ENCODE measurements at places on chromosomes 7 and 10.

DNA sequence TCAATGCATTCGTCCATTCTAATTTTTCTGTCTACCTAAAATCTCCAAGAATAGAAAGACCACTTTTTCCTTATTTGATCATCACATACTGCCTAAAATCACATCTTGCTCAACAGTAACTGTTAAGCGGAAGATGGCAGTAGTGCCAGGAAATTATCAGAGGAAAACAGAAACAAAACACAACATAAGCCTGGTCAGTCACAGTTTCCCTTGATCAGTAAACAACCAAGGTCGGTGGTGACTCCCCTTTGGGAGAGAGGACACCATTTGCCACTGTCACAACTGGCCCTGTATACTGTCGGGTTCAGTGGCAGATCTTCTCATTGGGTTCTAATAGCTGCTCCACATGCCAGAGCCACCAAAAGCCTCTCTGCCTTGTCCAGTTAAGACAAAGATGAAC lies 106.6 kb downstream of the PLXNA4 start:
- no peak for DNase-seq

- DNase-seq = no peak
These were observed 60.1 kb upstream of the PPP2R2D start for GRCh38 chr10:131840788-131841118.

DNA sequence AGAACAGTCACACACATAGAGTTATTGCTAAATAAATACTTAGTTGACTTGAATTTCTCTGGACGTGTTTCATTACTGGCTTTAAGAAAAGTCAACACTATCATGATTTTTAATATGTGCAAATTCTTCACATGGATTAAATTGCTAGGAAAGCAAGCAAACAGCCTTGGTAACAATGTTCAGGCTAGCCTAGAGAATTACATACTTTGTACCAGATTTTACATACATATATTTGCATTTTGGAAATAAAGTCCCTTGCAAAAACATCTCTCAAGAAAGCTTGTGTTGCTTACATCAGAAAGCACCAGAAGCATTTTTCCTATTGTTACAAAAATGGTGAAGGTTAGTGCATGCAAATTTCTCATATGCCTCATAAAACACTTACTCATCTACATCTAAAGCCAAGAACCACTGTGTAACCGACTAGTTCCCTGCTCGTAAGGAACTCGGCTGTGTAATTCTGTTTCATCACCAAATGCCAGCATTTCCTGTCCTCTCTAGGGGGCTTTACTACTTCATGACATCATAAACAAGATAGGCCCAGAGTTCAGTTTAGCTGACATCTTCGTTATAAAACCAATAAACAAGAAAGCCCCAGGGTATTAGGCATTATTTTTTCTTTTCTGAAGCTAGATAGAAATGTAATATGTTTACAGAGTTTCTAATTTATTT lies 87.8 kb downstream of the CFAP58 start:
- DNase-seq = no peak

DNA sequence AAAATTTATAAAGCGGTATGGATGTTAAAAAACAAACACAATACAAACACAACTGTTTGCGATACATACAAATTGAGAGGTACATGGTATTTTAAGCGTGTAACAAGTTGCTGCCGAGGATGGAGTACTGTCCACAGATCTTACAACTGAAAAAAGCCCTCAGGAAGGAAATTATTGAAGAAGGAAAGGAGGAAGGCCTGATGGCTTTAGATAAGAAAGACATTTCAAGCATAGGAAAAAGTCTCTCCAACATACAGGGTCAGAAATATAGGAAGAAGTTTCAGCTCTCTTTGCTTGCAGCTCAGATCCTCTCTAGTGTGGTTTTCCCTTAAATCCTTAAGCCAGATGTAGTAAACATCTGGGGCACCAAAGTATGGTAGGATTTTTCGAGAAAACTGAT lies 25.0 kb downstream of the RBM28 start:
- no peak for DNase-seq

DNA sequence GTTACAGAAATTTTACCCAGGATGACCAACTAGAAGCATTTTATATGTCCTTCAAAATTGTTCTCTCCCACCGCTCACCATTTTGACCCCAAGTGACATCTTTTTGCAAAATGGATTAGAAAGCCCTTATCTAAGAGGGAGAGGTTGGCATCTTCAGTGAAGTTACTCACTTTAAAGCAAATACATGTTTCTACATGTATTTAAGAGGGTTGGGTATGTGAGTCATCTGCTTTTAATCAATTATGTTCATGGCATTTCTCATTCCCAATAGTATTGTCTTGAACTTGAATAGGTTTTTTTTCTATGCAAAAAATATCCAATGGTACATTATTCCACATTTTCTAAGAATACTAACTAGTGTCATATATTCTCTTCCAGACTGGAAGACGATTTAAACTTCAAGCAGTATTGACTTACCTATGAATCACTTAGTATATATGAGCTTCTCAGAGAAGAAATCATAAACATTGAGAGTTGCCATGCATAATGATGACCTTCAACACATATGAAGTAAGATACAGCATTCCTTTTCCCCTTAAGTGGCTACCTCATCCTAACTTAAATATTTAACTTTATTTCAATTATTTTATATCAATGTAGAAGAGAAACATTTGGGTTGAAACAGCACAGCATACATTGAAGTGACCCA lies 132.8 kb downstream of the POLR1F start:
- DNase-seq = no peak

DNA sequence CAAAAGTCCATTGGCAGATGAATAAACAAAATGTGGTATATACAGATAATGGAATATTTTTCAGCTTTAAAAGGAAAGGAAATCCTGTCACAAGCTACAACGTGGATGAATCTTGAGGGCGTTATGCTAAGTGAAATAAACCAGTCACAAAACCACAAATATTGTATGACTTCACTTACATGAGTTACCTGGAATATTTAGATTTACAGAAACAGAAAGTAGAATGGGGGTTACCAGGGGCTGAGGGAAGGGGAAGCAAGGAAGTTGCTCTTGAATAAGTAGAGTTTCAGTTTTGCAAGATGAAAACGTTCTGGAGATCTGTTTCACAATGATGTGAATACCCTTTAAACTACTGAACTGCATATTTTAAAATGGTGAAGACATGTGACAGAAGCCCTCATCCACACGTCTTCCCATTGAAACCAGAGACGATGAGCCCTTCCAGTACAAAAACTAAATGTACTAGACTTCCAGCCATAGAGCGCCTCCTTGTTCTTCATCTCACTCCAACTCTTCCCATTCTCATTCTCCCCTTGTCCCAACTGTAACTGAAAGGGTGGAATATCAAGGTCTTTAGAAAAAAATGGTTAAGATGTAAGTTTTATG lies 62.4 kb downstream of the MICU1 start:
- no peak for DNase-seq

GRCh38 chr7:102095321-102096011 lies 191.2 kb upstream of the SH2B2 start:
- no peak for DNase-seq

DNA sequence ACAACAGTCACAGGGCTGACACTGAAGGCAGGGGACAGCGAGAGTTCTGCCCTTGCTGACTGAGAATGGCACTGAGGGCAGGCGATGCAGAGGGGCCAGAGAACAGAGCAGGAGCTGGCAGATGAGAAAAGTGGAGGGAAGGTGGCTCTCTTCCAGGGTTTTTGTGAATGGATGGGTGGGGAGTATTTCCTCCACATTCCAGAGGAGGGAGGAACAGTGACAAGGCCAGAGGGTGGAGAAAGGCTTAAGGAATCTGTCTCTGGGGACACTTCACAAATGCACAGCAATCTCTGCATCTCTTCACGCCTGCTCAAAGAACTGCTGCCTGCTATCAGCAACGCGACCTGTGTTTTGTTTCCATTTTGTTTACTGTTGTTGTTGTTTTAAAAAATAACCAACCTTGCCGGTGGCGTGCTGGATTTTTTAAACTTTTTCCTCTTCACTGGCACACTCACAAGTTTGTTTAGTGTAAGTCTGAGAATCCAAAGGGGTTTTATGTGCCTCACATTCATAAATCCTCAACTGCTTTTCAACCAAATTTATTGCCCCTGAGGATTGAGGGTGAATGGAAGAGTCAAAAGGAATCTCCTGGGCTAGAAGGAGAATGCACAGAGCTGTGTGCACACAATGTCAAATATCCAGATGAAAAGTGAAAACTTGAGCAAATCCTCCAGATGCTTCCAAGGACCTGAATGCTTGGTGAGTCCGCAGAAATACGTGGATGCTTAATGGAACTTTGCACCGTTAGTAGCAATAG lies 129.3 kb downstream of the GLI3 start:
- DNase-seq = no peak

GRCh38 chr10:120394446-120394845 lies 62.6 kb upstream of the PLPP4 start:
- DNase-seq = no peak

DNA sequence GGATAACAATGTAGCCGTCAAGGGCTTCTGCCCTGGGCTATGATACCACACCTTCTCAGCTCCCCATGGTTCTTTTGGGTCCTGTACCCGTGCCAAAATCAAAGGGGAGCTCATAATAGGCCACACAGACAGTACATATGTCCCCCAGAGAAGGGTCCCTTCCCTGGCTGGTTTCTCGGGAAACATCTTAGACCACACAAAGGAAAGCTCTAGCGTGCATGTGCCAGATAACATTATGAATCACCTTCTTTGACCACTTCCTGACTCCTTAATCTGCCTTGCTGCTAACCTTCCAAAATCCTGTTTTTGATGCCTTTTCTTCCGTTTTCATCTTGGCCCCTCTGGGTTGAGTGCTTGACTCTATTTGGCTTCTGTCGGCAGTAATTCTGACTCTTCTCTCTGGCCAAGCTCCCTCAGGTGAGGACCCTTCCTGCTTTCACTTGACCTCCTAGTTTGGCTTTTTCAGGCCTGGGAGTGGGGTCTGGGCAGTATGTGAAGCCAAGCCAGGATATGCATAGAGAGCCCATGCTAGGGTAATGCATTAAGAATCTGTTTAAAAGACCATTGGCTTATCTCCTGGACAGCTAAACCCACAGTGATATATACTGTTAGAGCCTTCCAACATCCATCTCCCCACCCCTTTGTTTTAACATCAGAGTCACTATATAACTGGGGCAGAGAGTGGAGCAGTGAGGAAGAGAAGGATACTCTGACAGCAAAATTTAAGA lies 84.8 kb downstream of the ANLN start:
- no peak for DNase-seq

- no peak for DNase-seq
These were observed 184.7 kb downstream of the VTI1A start for GRCh38 chr10:112631501-112632400.

DNA sequence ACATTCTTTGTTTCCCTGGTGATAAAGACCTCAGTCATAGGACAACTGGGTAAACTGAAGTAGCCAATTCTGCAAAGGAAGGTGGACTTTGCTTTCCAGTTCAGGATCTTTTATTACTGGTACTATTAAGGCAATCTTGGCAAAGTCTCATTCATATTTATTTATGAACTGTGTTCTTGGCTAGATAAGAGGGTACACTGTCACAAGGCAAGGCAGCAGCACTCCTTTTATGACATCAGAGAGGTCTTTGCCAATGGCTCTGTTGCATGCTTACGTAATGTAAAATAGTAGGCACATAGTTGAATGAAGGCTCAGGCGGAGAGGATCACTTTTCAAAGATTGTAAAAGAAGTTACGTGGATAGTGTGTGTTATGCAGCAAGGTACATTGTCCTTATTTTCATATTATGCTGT lies 63.7 kb upstream of the PDK4 start:
- DNase-seq = no peak

GRCh38 chr10:90199093-90199492 lies 497.7 kb downstream of the KIF20B start:
- no peak for DNase-seq

- peak; percentile 65 for DNase-seq
These were observed at the start of gene ATE1 for GRCh38 chr10:121927841-121928527. ATE1 (minus strand) TSS chr10:121928031; CDS start chr10:121927949, 82 bp downstream.

DNA sequence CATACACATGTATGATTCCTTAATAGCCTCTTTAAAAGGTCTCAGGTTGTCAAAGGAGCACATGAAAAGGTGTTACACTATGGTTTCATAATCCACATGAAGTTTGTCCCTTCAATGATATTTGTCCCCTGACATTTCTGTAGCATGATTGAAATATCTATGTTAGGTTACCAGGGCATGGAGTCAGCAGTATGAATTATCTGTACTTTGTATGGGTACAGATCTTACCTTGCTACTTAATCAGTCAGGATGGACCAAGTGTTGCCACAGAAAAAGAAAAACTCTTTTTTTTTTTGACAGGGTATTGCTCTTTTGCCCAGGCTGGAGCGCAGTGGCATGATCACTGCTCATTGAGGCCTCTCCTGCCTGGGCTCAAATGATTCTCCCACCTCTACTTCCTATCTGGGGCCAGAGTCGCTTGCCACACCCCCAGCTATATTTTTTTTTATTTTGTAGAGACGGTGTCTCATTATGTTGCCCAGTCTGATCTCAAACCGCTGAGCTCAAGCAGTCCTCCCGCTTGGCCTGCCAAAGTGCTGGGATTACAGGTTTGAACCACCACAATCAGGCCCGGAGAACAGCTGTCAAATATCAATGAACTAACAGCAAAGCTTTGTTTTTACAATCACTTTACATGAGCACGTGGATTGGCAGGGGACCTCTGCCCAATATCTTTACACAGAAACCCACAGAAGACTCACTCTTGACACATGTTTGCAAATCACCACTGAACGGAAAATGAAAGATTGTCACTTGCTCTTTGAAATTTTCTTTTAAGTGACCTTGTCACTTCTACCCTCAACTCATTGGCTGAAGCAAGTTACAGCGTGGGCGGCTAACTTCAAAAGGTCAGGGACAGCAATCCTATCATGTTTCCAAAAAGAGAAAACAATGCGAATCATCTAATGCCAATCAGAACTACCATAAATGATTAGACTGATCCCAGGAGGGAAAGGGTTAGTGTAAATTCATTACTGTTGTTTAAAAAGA lies 140.2 kb downstream of the PRKG1 start:
- DNase-seq = no peak

DNA sequence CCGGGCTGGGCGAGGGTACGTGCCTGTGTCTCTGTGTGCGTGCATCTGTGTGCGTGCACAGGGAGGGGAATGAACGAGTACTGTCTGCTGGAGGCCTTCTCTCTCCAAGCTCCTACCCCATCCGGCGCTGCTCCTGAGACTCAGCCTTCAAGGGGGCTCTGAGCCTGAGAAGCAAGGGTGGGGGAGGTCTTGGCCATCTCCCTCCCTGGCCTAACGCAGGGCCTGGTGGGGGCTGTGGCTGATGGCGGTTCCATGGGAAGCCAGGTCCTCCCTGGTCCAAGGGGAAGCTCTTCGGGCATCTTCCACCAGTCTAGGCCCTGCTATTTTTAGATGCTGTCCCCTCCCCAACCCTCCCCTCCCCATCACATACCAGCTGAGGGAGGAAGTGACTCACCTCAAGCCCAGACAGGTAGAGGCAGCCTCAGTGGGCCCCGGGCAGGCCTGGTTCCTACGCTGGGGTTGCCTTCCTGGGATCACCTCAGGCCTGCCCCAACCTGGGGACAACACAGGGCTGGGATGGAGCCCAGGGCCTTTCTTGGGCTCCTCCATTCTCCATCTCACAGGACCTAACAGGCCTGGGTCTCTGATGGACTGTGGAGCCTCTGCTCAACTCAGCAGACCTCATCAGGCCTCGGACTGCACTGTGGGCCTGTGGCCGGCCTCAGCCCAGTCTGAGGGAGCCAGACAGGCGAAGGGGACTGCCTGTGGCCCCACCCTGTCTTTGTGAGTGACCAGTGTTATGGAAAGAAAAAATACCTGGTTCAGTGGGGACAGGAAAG lies 32.2 kb downstream of the DNAJB12 start:
- DNase-seq = no peak
